Progenitor cell of endocrine pancreas (in vitro differentiated cells): ENCODE measurements at places on chromosomes 7 and 10. TPM values are rescaled to one million over a fixed set of nuclear protein-coding genes. Genes with fewer than 3 reads are reported as not detected.

DNA sequence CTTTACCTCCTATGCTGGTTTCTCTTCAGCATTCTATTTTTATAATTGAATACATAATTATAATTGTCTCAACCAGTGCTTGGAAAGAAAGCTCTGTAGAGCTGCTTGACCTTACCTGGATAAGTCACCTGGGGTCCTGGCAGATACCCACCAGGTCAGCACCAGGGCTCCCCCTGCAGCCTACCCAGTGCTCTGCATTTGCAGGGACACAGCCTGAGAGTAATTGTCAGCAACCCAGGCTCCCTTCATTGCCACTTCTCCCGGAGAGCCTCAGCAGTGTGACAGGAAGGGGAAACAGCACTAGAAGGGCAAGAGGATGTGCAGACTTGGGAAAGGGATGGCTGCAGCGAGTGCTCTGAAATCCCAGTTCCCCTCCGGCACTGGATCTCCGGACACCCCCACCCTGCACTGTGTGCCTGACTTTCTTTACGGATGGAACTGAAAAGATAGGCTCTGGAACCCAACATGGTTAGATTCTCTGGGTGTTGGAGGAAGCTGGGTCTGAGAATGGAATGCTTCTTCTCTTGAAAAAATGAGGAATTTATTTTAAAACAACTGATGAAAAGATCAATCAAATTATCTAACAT, 11.4 kb upstream of the PAX4 start:
- peak; percentile 51 for DNase-seq

DNA sequence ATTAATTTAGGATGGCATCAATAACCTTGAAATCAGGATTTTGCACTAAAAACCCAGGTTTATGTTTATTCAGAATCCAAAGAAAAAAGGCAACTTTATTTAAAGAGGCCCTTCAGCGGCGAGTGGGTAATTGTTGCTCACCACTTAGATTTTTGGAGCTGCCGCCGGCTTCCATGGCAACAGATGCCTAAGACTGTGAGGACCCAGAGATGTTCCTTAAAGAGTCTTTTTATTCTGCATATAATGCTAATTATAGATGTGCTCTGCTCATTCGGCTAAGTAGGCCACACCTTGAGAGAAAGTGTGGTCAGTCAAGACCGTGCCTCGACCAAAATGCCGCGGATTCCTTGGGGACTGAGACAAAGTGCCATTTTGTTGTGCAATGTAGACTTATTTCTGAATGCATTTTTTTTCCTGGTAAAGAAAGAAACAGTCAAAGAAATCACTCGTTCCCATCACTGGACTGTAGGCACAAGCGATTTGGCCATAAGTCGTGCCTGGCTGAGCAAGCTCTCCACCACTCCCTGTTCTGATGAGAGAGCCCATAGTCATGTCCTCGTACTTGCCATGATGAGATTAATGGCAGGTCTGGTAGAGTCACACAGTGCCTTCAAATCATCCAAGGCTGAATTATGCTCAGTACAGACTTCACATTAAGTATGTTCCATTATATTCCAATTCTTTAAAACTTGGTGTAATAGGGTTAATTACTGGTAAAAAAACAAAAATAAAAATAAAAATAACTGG, 21.4 kb upstream of the MGMT start:
- no peak for DNase-seq

DNA sequence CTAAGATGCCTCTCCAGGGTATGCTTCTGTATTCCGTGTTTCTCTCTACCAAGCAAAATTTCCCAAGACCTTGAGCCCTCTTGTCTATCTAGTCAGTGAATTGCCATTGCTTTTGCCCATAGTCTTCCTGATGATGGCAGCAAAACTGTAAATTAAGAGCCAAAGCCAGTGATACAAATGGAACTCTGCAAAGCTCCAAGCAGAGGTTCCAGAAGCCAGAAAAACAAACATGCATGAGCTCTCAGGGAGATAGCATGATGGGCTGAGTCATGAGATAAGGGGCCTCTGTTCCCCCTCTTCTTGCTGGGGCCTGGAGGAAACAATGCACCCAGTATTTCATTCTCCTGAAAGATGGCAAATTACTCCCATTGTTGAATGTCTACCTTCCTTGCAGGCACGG, 24.7 kb downstream of the LSMEM1 start:
- no peak for DNase-seq

DNA sequence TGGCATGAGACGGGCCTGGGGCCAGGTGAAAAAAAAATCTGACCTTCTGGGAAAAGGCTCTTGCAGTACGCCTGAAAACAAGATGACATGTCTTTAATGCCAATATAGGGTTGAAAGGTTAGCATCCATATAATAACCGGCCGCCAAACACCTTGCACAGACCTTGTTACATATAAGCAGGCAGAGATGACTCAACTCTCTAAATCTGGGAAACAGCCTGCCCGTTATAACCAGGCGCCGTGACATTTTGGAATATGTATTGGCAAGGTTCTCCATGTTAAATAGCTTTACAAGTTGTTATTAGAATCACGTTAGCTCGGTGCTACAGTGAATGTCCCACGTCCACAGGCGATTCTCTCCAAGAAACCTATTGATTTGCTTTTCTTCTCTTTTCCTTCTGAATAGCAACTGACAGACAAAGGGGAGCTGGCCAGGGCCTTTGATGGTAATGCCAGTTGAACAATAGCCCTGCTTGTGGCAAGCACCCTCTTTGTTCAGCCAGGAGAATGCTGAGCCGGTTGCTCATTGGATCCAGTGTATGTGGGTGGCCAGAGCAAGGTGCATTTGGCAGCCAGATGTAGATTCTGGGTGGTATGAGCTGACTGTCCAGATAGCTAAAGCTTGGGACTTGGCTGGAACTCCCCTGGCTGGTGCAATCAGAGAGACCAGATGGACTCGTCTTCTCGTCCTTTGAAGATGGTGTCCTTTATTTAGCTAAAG, 80.1 kb upstream of the AUTS2 start:
- DNase-seq: no peak

GRCh38 chr7:668139-668931, 58.2 kb upstream of the DNAAF5 start:
- DNase-seq: no peak

Gene SP8
- total RNA-seq: 1.1 and 2.1 TPM in 2 replicates

Gene TAS2R4
- 2.4 and 3.7 TPM in 2 replicates for total RNA-seq

- DNase-seq: no peak
These were observed 26.2 kb upstream of the ABLIM1 start for GRCh38 chr10:114684084-114684821.

GRCh38 chr10:9878383-9878782, 1139.3 kb upstream of the CELF2 start:
- DNase-seq: no peak

GRCh38 chr7:17530244-17530643, 231.8 kb downstream of the AHR start:
- DNase-seq: no peak

GRCh38 chr10:45308707-45309106, 6.7 kb downstream of the OR13A1 start:
- no peak for DNase-seq

- no peak for DNase-seq
These were observed 54.4 kb upstream of the TMEM273 start for GRCh38 chr10:49242604-49243003.

DNA sequence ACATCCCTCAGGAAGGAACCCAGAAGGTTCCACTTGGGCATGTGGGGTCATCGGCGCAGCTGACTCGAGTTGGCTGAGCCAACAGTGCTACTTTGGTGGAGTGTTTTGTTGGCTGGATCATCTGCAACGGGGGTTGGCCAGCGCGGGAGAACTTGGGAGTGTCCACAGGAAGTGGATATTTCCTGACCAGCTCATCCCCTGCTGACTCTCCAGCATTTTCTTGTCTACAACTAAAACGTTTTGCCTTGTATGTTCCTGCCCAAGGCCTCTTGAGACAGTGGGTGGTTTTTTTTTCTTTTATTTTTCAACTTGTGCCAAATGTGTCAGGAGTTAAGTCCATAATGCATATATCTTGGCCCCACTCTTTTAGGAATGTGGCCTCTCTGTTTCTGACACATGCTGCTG, 208.6 kb downstream of the ZNF365 start:
- no peak for DNase-seq
